ENCODE measurements at places on chromosomes 5 and 9.
A peak's percentile ranks its signal among the peaks of the same experiment; 100 is the strongest.

GRCh38 chr5:16792598-16793275, 143.4 kb downstream of the MYO10 start:
- DNase-seq = no peak

GRCh38 chr9:93156475-93157008, 22.5 kb upstream of the NINJ1 start:
- DNase-seq = no peak

- no peak for DNase-seq
These were observed 4.5 kb downstream of the MAPK9 start for GRCh38 chr5:180287404-180287803.

GRCh38 chr9:82764061-82764668, 298.8 kb downstream of the RASEF start:
- no peak for DNase-seq

DNA sequence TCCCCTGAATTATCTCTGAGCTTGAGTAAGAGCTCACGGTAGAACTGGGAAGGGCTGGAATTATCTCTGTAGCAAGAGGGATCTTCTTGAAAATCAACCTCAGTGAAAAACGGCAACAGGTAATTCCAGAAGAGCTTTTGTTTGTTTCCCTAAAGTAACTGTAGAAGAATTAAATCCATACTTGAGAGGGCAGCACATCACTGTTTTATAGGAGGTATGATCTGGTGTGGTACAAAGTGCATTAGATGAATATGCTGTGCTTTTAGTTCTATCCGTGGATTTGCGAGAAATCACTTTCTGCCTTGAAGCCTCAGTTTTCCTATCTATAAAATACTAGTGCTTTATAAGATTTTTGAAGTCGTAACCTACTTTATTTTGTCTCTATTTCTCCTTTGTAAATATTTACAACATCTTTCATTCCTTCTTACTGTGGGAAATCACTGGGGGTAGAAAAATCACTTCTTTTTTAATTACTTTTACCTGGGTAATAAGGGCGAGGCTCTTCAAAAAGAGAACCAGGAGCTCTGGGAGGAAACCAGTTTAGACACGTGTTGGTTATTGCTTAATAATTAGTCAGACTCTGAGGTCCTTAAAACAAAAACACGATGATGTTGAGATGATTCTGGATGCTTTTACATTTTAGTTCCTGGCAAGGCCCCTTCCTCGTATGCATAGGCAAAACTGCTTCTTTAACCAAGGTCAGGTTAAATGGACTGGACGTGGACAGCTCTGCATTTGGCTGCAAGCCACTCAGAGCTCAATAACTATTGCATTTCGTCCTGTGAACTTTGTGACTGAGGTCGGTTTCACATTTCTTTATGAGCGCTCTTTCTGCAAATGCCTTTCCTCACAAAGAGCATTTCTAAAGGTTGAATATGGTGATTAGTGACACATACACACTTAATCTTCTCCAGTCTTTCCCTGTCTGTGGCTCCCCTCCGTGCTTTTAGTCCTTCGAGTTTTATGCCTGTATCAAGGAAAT, 376.1 kb downstream of the BRINP1 start:
- DNase-seq = peak; percentile 50

DNA sequence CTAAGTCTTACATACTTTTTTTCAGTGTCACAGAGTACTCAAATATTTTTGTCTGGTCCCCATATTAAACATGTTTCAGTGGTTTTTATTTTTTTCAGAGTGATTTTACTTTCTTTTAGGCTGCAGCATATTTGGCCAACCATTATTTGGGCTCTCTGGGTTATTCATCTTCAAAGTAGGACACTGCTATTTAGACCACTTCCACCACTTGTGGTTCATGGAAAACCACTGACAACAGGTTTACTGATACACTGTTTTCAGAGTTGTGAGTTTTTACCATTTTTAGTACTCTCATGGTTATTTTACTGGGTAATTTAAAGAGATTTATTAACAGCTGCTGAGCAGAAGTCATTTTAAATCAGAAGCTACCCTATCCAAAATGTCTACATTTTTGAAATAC, 437.6 kb downstream of the KIAA0825 start:
- DNase-seq = no peak

GRCh38 chr9:21434202-21435014, 5.8 kb upstream of the IFNA1 start:
- DNase-seq = peak; percentile 81

- peak; percentile 76 for DNase-seq
These were observed 36.1 kb downstream of the MRPL36 start for GRCh38 chr5:1763548-1763911.

DNA sequence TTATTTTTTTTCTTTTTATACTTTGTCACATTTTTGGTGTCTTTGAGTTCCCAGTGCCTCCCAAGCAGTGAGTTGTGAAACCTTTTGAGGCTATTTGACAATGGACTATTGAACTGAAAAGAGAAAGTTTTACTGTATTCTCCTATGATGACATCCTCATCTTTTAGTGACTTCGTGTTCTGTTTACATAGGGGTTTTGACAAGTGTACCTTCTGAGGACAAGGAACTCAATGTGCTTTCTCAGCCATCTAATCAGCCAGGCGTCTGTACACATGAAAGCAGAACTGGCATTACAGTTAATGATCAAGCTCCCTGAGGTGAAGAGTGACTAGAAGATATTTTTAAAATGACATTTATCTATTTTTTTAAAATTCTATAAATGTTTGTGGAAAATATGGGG, 175.5 kb downstream of the ANXA1 start:
- DNase-seq = no peak

DNA sequence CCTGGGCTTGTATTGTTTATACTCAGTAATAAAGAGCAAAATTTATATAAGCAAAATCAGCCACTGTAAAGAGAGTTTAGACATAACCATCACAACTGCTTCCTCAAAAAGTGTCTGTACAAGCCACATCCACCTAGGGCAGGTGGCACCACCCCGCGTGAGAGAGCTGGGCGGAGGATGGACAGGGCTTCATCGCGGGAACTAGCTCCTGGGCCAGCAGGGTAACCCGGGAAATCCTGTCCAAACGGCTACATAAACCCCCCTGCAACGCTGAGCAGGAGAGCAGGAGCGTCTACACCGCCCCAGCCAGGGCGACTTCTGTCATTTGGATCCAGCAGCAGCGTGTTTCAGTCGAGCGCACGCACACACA, 1.3 kb downstream of the SLC6A3 start:
- DNase-seq = no peak

DNA sequence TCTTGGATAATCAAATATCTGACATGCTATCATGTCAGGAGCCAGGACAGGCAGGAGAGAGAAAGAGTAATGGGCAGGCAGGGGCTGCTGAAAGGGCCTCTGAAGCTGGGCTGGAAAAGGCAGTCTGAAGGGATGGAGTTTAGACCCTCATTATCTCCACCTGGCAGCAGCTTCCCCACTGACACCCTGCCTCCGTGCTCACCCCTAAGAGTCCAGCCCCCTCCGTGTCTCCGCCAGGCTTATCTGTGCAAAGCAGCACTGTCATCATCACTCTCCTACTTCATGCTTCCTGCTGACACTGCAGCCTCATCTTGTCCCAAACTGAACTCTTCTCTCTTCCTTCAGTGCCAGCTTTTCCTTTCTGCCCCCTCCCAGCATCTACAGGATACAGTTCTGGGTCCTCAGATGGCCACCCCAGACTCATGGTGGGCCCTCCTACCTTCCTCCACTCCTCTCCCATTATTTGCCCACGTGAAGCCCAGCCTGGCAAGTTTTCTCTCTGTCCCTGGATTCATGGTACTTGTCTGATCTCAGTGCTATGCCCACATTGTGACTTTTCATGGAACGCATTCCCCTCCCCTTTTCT, 70.9 kb upstream of the KLF9 start:
- DNase-seq = no peak
